ENCODE measurements at places on chromosomes 6 and 20. TPM values are rescaled to one million over a fixed set of nuclear protein-coding genes. Genes with fewer than 3 reads are reported as not detected.

IP6K3 gene
- not detected for total RNA-seq

TP53TG5 gene
- not detected for total RNA-seq

GPR63 gene
- total RNA-seq = 1.5 TPM

SLC17A1 gene
- not detected for total RNA-seq

HTR1E gene
- not detected for total RNA-seq

FHL5 gene
- not detected for total RNA-seq

RHAG gene
- not detected for total RNA-seq

PLG gene
- total RNA-seq = not detected

ZC2HC1B gene
- total RNA-seq = not detected

CST5 gene
- total RNA-seq = not detected

SCGN gene
- total RNA-seq = not detected

KIAA0408 gene
- 11.0 TPM for total RNA-seq

BPIFB4 gene
- not detected for total RNA-seq

TUBE1 gene
- total RNA-seq = 31.0 TPM

OTOR gene
- total RNA-seq = not detected

SF3B5 gene
- total RNA-seq = 265 TPM

BTN1A1 gene
- total RNA-seq = 0.09 TPM

ELOVL2 gene
- not detected for total RNA-seq

RAET1E gene
- total RNA-seq = not detected

All from CD8-positive, alpha-beta memory T cell (primary cell).